ENCODE measurements at places on chromosomes 11 and 22.

DNA sequence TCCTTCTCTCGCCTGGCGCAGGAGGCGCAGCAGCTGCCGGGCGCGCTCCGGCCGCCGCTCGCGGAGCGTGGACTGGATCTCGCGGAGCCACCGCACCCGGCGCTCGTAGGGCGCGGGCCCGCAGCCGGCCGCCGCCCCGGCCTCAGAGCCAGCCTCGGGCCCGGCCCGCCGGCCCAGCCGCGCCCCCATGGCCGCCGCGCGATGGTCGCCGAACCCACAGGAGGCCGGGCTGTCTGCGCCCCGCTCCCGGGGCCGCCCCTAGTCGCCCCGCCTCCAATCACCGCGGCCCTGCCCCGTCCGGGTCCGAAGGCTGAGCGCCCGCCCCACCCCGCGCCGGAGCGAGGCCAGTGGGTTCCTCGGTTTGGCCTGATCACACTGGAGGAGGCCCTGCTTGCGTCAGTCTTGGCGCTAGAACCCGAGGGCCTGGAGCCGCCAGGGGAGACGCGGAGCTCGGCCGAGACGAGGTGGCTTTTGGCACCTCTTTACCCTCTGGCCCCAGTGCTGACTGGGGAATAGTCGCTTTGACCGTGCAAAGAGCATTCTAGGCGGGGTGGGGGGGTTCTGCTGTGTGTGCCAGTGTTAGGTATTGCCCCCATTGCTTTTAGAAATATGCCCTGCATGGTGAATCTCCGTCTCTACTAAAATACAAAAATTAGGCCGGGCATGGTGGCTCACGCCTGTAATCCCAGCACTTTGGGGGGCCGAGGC is at the start of gene LRRC75B:
TSS of gene LRRC75B (minus strand) at position 223 of the 708 bp plus-strand sequence. CDS start at position 189, 34 bp downstream.
- DNase-seq: peak; percentile 77
- H3K27me3 ChIP-seq: no peaks in the 10 kb centered on the region
- H3K36me3 ChIP-seq: no peaks in the 10 kb centered on the region
- H3K27ac ChIP-seq: peak within 1 kb of the TSS; percentile 88
- peak within 1 kb of the TSS; percentile 70 for H3K4me3 ChIP-seq

- no peaks in the 10 kb centered on the region for H3K27me3 ChIP-seq
- no peak for DNase-seq
- no peak overlapping the region for H3K27ac ChIP-seq
Observed at GRCh38 chr11:64564947-64565889, 25.8 kb upstream of the SLC22A12 start.

- no peak overlapping the region for H3K4me3 ChIP-seq
- no peak for DNase-seq
- no peaks in the 10 kb centered on the region for H3K36me3 ChIP-seq
- H3K27me3 ChIP-seq: no peaks in the 10 kb centered on the region
- no peak overlapping the region for H3K27ac ChIP-seq
Observed at GRCh38 chr22:19407649-19408606, 23.6 kb downstream of the HIRA start.

DNA sequence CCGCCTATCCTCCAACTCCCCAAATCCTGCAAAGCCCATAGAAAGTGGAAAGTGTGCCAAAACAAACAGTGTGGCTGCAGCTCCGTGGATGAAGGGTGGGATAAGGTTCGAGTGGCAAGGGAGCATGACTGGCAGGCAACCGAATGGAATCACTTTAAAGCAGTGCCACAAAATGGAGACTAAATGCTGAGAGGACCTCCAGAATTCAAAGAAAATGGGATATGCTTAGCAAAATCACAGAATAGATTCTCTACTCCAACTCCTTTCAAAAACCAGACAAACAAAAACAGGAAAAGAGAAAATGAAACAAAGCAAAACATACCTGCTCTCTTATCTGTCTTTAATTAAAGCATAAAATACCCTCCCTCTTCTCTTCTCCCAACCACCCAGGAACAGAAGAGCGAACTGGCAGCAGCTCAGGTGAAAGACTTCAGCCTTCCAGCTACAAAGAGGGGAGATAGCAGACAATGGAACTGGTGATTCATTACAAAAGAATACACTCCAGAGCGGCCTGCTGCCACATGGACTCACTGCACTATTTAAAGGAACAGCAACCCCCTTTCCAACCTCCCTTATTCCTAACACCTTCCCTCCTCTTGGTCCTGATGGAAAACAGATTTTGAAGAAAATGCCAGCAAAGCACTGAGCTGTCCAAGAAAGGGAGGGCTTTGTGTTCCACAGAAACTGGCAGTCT is 118.5 kb downstream of the APOL5 start:
- DNase-seq: peak; percentile 41
- no peaks in the 10 kb centered on the region for H3K27me3 ChIP-seq
- H3K4me3 ChIP-seq: peak overlapping the region; percentile 43
- H3K4me1 ChIP-seq: no peaks in the 10 kb centered on the region
- peak overlapping the region; percentile 75 for H3K27ac ChIP-seq

DNA sequence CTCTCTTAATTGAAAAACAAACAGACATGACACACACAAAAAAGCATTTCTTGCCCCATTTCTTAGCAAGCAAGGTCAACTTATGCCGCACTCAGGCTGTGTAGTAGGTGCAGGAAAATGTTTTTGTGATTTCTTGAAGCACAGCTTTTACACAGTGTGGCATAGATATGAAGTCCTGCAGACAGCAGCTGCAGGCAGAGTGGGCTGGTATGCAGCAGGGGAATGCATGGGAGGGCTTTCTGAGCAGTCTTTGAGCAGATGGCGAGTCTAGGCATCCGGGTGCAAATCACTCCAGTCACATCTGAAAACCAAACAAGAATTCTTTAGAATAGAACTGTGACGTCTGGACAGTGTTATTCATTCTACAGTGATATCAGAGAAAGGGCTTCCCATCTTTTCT is 87.5 kb downstream of the BLID start:
- H3K27ac ChIP-seq: no peak overlapping the region
- H3K36me3 ChIP-seq: no peaks in the 10 kb centered on the region
- DNase-seq: no peak
- no peak overlapping the region for H3K4me3 ChIP-seq
- H3K4me1 ChIP-seq: no peaks in the 10 kb centered on the region

- H3K4me1 ChIP-seq: no peaks in the 10 kb centered on the region
- no peaks in the 10 kb centered on the region for H3K36me3 ChIP-seq
- DNase-seq: no peak
- H3K4me3 ChIP-seq: no peak overlapping the region
Observed at GRCh38 chr11:35192347-35192746, 53.4 kb downstream of the CD44 start.

DNA sequence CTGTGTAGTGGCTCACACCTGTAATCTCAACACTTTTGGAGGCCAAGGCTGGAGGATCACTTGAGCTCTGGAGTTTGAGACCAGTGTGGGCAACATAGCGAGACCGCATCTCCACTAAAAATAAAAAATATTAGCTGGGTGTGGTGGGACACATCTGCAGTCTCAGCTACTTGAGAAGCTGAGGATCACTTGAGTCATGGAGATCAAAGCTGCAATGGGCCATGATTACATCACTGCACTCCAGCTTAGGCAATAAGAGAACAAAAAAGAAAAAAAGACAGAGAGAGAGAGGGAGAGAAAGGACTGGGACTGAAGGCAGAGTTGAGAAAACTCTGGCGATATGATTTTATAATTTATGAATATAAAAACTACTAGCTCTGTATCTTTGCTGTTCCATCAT is 473.1 kb downstream of the LRRC4C start:
- H3K27ac ChIP-seq: no peak overlapping the region
- H3K27me3 ChIP-seq: no peaks in the 10 kb centered on the region
- H3K4me3 ChIP-seq: no peak overlapping the region
- no peaks in the 10 kb centered on the region for H3K4me1 ChIP-seq
- H3K36me3 ChIP-seq: no peaks in the 10 kb centered on the region

- no peak overlapping the region for H3K4me3 ChIP-seq
- H3K27ac ChIP-seq: no peak overlapping the region
- no peaks in the 10 kb centered on the region for H3K4me1 ChIP-seq
- H3K36me3 ChIP-seq: no peaks in the 10 kb centered on the region
- H3K27me3 ChIP-seq: no peaks in the 10 kb centered on the region
Observed at GRCh38 chr11:134019500-134019899, 49.4 kb upstream of the JAM3 start.

DNA sequence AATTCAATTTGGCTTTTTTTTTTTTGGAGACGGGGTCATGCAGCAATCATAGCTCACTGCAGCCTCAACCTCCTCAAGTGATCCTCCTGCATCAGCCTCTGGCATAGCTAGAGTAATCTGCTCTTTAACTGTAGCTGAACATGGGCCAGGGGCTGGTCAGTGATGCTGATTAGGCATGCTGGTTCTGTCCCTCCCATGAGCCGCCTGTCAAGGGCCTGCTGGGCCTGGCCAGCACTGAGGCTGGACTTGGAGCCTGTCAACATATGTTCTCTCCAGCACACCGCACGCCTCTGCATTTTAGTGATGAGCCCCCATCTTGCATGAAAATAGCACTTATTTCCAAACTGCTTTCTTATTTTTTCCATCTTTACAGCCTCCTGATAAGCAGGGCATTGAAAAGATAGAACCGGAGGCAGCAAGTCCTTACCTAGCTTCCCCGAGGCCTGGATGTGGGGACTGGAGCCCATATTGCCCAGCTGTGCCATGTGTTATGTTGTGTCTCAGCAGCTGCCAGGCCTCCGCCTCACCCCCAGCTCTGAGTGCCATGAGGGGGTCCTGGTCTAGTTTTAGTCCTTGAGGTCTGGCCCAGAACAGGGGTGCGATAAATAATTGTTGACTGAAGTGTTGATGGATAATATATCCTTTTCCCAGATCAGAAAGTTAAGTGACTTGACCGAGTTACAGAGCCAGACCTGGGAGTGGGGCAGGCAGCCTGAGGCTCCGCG is 80.0 kb downstream of the CTTN start:
- no peak overlapping the region for H3K4me3 ChIP-seq
- no peak for DNase-seq
- H3K27me3 ChIP-seq: no peaks in the 10 kb centered on the region
- H3K36me3 ChIP-seq: no peaks in the 10 kb centered on the region

DNA sequence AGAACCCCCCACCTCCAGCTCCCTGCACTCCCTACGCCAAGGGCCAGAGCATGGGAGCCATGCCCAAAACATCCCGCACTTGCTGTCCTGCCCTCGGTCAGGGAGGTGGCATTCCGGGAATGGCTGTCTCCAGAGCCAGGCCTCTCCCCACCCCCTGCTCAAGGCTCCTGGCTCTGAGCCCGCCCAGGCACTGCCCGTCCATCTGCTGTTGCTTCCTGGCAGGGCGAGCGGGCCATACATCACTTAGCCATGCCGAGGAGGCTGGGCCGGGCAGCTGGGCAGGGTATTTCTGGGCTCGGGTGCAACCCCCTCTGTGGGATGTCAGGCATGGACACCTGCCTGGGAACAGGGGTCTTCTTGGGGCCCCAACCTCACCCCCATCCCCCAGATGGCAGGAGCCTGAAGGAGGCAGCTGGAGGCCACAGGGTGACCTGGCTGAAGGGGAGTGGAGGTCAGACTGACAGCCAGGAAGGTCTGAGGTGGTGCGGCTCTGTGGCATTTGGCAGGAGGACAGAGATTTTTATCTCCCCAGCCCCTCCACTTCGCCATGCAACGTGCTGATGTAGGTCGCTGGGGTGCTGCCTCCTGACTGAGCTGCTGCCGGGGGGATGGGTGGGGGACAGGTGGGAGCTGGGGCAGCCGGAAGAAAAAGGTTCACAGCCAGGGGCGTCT is 8.7 kb upstream of the CABP7 start:
- H3K4me1 ChIP-seq: no peaks in the 10 kb centered on the region
- H3K36me3 ChIP-seq: no peaks in the 10 kb centered on the region
- no peak for DNase-seq
- H3K4me3 ChIP-seq: no peak overlapping the region

DNA sequence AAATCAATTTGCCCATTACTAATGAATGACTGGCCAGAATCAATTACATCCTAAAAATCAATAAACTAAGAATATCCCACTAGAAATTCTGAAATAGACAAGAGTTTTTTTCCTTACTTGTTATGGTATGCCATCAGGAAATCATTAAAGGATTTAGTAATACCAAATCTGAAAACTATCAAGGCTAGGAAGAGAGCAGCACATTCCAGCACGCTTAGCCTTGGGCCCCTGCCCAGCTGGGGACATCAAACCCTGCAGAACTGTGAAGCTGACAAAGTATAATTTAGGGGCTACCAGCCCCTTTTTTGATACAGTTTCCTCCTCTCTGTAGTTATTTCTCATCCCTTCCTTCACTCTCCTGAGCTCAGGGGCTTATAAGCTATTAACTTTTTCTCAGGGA is 247.8 kb upstream of the ZC3H12C start:
- H3K27ac ChIP-seq: no peak overlapping the region
- no peak for DNase-seq
- H3K4me3 ChIP-seq: no peak overlapping the region
- H3K36me3 ChIP-seq: no peaks in the 10 kb centered on the region

DNA sequence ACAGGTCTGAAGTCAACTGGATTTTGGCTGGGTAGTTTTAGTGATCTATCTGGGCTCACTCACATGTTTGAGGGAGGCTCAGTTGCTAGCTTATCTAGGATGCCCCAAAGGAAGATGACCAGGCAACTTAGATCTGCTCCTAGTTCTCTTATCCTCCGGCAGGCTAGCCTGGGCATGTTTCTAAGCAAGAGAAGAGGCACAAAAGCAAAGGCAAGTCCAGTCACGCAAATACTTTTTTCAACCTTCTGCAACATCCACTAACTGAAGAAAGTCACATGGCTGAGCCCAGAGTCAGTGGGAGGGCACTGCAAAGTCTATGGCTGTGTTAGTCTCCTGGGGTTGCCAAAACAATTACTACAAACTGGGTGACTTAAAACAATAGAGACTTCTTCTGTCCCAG is 32.9 kb upstream of the FSHB start:
- H3K36me3 ChIP-seq: no peaks in the 10 kb centered on the region
- no peak overlapping the region for H3K4me3 ChIP-seq
- no peak overlapping the region for H3K27ac ChIP-seq
- H3K4me1 ChIP-seq: no peaks in the 10 kb centered on the region
- no peaks in the 10 kb centered on the region for H3K27me3 ChIP-seq

DNA sequence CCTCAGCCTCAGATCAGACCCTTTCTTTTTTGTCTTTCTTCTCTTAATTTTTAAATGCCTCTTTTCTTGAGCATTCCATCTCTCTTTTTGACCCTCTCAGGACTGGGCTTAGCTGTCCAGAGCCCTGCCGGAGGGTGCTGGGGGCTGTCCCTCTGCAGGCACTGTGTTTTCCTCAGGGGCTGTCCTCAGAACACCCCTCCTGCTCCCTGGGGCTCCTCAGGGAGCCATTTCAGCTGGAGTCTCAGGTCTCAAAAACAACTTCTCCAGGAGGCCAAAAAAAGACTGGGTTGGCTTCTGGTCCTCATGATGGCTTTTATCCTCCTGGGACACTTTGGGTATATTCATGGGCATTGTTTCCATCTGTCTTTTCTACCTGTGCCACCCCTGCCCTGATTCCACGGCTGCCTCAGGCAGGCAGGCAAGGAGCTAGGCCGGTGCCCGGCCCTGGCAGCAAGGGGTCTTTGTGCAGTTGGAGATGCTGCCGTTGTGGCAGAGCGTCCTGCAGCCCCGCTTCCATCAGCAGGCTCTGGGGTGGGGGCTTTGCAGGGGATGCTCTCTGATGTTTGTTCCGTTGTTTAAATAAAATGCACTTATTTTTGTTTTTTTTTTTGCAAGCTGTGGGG is 85.1 kb downstream of the CEP164 start:
- H3K36me3 ChIP-seq: no peaks in the 10 kb centered on the region
- H3K4me3 ChIP-seq: no peak overlapping the region
- DNase-seq: no peak
- no peak overlapping the region for H3K27ac ChIP-seq
- H3K4me1 ChIP-seq: no peaks in the 10 kb centered on the region

All from breast epithelium (tissue), 4 donors.